ENCODE measurements at places on chromosomes 3 and 15. TPM values are rescaled to one million over a fixed set of nuclear protein-coding genes. Genes with fewer than 3 reads are reported as not detected.

The EPHB1 gene
- 1.6 TPM for total RNA-seq

The ATRIP gene
- 8.8 TPM for total RNA-seq

The RBP2 gene
- total RNA-seq: not detected

DNA sequence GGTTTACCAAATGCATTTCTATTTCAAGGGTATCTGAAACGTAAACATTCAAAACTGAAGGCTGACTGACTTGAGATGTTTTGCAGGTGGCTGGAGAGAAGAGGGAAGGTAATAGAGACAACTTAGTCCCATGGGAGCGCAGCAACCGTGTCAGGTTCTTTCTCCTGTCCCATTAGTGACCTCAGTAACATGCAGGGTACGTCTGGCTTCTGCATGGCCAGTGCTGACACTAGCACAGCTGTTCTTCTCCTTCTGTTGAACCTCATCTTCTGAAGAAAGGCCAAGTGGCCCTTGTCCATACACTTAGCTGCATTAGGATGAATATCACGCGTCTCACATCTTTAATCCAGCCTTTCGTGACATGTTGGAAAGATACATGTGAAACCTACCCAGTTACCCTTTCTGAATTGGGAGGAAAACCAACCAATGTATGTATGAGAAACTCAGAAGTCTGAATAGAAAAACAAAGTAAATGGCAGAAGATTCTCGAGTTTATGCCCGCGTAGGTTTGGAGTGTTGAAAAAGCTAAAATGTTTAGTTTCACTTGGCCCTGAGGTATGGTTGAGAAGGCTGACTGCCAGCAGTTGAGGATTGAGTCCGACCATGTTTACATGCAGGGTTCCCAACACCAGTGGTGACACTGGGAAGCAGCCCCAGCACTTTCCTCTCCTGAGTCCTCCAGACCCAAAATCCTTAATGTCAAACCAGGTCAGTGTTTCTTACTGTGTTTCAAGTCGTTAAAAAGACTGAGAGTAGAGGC, 10.3 kb downstream of the NCBP2 start:
- DNase-seq: no peak
- H3K27me3 ChIP-seq: no peaks in the 10 kb centered on the region
- H3K36me3 ChIP-seq: peaks cover 36% of the 10 kb centered on the region
- H3K27ac ChIP-seq: no peak overlapping the region
- no peak overlapping the region for H3K4me3 ChIP-seq

GRCh38 chr15:70265466-70265978, 167.8 kb upstream of the TLE3 start:
- no peak overlapping the region for H3K4me3 ChIP-seq
- DNase-seq: no peak
- peaks cover 30% of the 10 kb centered on the region for H3K4me1 ChIP-seq
- H3K27me3 ChIP-seq: peaks cover 47% of the 10 kb centered on the region

DNA sequence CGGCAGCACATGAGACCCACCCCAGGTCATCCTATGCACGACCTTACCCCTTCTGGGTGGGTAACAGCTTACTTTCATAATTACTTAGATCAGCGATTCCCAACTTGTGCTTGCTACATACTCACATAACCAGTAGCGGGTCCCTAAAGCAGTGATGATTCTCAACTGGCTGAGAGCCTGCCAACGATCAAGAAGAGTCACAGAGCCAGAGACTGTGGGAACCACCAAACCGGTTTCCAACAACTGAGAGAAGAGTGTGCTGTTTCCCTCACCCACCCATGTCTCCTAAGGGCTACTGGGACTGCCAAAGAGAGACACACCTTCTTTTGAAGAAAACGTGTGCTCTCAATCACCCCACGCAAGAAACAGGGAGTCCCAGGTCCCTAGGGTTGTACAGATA, 12.0 kb upstream of the XXYLT1 start:
- H3K4me1 ChIP-seq: peaks cover 23% of the 10 kb centered on the region
- DNase-seq: no peak
- H3K4me3 ChIP-seq: no peak overlapping the region
- H3K27ac ChIP-seq: no peak overlapping the region

Data from chondrocyte (in vitro differentiated cells).